ENCODE measurements at places on chromosomes 5 and 9.

DNA sequence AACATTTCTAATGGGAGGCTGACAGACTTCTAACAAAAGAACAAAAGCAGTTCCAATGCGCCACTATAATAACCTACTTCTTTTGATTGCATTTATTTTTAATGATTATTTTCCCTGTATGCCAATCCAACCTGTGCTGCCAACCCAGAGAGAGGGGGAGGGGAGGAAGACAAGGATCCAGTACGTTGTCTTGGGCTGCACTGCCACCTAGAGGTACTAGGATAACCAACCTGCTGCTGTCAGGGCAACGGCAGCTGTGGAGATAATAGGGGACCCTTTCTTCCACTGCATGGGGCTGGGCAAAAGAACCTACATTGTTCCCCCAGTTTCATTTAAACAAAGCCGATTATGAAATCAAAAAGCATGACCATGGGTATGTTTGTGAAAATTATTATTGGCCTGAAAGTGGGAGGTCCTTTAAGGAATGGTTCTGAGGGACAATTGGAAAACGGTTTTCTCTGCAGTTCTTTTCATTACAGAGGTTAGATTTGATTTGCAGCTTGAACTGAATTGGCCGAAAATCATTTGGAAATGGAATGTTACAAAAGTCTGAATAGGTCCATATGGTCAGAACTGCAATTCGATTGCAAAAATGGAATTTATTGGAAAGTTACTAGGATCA lies 101.3 kb downstream of the RASEF start:
- peak; percentile 39 for DNase-seq

GRCh38 chr5:67511911-67512310 lies 315.3 kb upstream of the CD180 start:
- no peak for DNase-seq

DNA sequence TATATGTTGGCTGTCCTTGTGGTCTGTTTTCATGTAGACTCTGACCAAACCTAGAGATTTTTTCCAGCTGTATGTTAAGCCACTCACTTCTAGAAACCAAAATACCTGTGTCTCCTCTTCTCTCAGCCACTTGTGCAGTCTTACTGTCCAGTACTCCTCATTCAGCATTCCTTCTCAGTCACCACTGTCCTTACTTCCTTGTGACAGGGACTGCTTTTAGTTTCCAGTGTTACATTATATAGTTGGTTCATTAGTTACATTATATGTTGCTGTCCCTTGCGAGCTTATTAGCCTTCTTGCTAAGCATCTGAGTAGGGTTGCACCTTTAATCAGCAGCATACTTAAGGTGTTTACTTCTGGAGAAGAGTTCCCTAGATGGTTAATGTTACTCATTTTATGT lies 4.3 kb downstream of the ATP6V1G1 start:
- no peak for DNase-seq

- DNase-seq: no peak
Observed at GRCh38 chr9:5140151-5140550, 45.3 kb downstream of the INSL6 start.

- peak; percentile 51 for DNase-seq
Observed at GRCh38 chr5:11182441-11183080, 421.5 kb upstream of the DAP start.

DNA sequence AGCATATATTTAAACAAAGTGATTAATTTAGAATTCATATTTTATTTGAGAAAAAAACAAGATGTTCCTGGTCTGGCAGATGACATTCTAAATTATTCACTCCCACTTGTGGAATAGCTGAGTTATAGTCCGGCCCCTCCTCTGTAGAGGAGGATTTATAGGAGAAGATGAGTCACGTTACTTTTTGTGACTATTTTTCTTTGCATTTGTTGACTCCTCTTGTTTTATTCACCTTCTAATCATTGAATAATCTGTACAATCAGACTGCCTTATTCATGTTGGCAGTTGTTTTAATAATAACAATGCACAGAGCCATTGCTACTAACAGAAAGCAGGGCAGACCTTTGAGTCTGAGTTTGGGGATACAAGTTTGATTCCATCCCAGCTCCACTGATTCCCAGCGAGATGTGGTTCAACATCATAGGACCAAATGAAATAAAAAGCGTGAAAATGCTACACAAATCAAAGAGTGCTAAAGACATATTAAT lies 23.2 kb downstream of the DOCK8 start:
- no peak for DNase-seq
